ENCODE measurements at places on chromosomes 4 and X.

DNA sequence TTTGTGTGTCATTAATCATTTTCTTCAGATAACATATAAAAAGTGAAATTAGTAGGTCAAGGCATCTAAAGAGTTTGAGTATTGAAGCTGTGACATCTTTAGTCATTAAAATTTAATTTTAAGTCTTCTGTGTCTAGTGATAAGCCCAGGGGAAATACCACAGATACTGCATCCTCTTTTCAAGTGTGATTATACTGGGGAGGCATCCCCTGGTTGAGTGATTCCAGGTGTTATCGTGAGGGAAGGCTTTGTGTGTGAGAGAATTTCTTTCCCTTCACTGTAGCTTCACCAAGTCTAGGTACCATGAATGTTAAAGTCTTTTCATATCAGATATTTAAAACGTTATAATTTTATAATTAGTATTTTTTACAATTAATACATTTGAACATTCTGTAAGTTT is 193.4 kb downstream of the FRAS1 start:
- no peak for DNase-seq

DNA sequence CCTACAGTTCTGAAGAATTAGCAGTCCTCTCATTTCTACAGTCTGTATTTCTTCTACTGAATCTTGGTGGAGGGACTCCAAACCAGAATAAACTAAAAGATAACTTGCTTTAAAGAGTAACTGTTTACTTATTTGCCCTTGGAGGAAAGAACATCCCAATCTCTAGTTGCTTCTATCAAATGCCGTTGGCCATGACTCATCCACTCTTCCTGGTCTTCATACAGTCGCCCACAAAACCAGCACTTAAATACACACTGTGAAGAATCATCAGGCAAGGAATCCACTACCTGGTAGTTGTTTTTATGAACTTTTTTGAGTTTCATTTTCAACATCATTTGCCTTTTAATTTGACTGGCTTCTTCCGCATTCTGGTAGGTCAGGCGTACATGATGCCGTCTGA is 14.2 kb downstream of the ZNF518B start:
- DNase-seq, result no peak

DNA sequence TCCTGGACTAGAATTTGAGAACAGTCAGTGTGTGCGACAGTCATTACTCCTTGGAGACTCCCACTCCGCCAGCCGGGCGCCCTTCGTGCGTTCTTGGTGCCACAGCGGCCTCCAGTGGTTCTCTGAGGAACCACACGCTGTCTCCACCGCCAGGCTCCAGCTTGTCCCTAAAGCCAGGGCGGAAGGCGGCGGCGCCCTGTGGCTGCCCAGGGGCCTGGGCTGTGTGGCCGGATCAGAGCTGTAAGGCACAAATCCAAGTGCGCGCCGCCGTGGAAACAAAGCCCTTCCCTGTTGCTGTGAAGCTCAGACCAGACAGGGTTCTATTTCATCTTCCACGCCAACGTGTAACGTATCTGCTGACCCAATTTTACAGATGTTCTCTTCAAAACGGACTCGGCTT is 34.2 kb downstream of the IDS start:
- DNase-seq, result peak; percentile 89

DNA sequence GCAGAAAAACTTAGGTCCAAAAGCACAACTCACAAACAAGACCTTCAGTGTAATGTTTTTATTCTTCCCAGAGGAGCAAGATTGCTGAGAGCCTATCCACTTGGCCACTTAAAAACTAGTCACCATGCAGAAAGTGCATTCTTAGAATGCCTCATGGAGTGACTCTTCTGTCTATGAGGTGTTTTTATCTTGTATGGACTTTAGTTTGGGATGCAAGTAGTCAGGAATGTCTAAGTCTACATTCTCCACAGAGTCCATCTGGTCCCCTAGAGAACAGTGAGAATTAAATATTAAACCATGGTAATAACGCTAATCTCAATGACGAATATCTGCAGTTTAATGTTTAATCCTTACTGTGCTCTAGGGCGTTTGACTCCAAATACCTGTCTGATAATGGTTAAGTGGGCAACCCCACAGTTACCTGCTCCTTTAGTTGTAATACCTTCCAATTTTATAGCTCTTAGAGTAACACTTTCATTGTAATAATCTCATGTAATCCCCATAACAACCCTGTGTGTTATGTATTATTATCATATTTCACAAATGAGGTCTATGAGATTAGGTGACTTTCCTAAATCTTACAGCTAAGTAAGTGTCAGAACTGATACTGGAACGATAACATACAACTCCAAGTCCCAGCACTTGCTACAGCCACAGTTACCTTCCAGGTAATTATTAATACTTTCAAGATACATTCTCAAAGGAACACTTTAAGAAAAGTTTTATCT is 235.6 kb upstream of the JADE1 start:
- DNase-seq, result no peak
